ENCODE measurements at places on chromosomes 7 and 10. TPM values are rescaled to one million over a fixed set of nuclear protein-coding genes. Genes with fewer than 3 reads are reported as not detected.

DNA sequence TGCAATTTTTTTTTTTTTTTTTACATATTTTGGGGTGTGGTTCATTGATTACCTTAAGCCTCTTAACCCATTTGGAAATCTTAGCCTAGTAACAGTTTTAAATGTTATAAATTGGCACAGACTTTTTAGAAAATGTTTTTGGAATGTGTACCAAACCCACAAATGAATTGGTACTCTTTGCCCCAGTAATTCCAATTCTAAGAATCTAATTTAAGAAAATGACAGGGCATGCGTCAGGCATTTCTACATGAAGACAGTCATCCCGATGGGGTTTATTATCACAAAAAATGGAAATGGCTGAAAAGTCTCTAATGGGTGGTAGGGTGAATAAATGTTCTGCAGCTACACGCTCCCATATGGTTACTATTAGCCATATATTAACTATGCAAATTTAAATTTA lies 54.9 kb downstream of the ITIH5 start:
- no peak for DNase-seq

DNA sequence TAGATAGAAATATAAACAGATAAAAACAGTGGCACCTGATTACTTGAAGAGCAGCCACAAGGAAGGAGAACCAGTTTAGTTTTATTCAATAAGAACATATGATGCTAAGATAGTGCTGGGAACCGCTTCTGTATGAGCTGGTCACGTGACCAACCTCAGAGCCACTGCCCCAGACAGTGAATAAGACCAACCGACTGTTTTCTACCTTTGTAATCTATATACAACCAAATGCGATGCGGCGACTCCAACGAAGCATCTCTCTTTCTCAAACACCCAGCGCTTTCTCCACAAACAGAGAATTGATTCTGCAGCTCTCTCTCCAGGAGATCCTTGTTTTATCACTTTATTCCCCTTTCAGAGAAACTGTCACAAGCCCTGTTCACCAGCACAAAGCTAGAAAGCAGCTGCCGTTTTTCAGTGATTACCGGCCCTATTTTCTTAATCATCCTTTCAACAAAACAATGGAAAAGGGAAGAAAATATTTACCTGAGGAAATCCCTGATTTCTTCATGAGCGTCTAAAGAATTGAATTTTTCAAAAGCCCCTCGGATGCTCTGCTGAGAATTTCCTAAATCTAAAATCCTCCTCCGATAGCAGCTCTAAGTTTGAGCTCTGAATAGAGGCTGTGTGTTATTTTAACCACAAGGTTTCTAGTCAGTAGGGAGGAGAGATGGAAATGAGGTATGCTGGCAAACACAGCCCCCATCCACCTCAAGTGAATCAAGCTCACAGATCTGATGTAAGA lies 55.7 kb upstream of the JCAD start:
- DNase-seq: no peak

Gene C7orf57
- not detected for total RNA-seq

DNA sequence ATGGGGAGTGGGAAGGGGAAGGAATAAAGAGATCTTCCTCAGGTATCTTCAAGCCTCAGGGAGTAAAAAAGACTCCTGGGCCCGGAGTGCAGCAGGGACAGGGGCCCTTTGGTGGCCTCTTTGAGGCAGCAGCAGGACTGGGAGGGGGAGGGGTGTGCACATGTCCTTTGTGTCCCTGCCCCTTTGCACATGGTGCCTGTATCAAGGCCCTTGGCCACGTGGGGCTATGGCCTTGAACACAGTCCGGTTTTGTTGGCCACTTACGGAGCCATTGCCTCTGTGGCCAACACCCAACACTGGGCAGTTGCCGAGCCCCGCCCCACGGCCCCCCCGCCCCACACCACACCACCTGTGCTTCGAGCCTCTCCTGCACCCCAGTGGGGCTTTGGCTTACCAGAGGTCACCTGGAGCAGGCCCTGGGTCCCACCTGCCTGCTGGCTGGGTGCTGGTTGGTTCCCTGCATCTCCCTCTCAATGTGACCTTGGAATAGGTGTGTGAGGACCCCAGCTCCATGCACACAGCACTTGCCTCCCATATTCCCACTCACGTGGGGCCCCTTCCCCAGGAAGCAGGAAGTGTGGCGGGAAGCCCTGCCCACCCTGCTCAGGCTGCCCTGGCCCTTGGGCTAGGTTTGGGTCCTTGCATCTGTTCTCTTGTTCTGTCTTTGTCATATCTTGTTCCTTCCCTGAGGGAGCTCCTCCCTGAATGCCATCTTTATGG lies 5.4 kb downstream of the SAP25 start:
- DNase-seq: no peak

Gene CTAGE8
- total RNA-seq: 6.4 TPM

DNA sequence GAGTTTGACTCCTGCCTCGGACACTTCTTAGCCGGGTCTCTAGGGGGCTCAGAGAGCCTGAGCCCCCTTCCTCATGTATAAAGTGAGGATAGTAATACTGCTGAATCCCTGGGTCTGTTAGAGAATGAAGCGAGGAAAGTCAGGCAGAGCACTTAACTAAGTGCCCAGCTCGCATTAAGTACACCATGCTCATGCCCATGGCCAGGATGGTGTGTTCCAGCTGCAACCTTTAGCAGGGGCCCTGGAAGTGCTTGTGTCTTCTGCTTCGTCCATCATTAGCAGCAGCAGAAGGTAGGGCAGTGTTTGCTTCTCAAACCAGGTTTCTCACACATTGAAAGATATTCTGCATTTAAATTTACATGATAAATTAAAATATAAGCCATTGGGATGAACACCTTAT lies 27.3 kb upstream of the WDFY4 start:
- DNase-seq: no peak

- peak; percentile 33 for DNase-seq
Measured at GRCh38 chr7:68321076-68321639, 1277.1 kb upstream of the AUTS2 start.

DNA sequence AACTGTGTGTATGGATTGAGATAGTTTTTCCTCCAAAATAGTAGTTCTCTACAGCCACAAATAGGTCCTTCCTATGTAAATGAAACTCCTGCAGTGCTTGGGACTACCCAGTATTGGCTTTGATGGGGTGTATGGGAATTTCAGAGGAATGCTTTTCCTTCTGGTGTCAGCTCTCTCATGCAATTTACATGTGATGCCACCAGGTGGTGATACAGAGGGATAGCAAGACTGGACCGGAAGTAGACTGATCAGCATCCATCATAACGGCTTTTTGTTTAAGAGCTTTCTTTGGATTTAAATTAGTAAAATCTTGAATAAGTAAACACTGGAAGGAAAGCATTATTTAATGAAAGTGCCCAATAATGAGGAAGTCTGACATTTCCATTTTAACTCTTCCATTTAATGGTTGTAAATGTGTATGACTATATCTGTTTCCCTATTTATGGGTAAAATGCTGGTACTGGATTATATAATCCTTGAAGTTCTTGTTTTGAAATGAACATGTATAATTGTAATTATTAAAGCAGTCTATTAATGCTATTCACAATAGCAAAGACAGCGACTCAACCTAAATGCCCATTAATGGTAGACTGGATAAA lies 22.7 kb downstream of the DYNC1I1 start:
- no peak for DNase-seq

GRCh38 chr10:97334370-97335175 lies at the start of gene FRAT2:
Gene FRAT2 (minus strand): TSS chr10:97334729. CDS start chr10:97334572, 157 bp downstream.
- DNase-seq: peak; percentile 82

GRCh38 chr7:39560997-39561396 lies 5.2 kb upstream of the YAE1 start:
- no peak for DNase-seq

DNA sequence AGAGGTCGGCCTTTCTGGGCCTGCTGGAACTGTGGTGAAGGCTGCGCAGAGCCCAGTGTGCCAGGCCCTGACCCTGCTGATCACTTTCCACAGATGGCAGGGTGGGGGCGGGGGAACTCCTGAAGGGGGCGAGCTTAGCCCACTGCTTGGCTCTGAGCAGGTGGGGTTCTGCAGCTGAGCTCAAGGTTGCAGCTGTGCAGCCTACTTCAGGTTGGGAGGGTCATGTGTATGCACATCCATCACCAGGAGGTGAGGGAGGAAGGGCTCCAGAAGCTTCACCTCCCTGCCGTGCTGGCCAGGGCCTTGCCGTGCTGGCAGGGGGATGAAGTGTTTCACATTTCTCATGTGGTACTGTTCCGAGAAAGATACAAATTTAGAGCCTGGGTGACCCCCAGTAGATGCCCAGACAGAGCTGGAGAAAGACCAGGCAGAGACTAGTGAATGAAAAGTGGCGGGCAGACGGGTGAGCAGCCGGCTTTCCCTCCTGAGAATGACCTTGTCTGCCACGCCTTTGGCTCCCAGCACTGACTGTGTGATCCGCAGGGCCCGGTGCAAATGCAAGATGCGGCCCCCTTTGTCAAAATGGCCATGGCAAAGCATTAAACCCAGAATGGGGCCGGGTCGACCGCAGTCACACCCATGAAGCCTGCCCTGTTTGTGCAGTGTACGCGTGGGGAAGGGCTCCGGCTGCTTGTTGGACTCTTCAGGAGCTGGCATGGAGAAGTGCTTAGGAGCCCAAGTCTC lies 25.2 kb downstream of the FAM241B start:
- DNase-seq: no peak

DNA sequence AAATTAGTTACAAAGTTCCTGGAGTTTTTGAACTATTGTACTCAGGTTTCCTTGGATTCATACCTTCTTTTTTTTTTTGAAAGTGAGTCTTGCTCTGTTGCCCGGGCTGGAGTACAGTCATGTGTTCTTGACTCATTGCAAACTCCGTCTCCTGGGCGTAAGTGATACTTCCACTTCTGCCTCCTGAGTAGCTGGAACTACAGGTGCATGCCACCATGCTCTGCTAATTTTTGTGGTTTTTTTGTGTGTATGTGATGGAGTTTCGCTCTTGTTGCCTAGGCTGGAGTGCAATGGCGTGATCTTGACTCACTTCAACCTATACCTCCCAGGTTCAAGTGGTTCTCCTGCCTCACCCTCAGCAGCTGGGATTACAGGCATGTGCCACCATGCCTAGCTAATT lies 22.3 kb downstream of the MCM10 start:
- no peak for DNase-seq

- DNase-seq: no peak
Measured at GRCh38 chr7:19705663-19706062, 3.2 kb downstream of the POLR1F start.

Gene ACHE
- 9.2 TPM for total RNA-seq

DNA sequence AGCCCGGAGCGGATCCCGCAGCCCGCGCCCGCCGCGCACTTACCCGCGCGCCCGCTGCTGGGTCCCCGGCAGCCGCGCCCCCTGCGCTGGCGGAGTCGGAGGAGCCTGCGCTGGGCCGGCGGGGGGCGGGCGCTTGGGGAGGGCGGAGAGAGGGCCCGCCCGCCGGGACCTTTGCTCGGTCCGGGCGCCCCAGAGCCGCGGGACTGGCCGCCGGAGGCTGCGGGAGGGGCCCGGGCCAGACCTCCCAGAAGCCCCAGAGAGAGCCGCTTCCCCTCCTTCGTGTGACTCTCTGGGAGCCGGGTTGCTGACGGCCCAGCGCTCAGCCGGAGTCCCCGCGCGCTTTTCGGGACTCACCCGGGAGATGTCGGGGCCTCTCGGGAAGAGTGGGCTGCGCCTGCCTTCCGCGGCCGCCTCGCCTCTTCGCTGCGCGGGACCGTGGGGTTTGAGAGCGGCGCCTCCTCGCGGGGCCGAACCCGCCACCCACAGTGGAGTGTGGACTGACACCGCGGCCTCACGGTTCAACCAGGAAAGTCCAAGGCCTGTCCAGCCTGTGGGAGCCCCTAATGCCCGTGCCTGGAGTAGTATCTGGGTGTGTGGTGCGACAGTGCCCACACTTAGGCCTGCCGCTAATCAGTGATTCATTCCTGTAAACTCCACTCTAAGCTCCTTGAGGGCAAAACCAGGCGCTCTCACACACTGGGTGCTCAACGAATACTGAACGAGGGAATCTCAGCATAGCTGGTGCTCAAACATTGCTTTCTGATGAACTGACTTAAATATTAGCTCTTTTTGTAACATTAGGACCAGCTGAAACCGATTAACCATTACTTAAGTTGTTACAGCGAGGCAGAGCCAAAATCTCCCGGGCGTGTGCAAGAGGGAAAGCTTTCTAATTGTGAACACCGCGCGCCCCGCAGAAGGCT lies at the start of gene GSDME:
GSDME (minus strand) TSS at position 112 of the 923 bp plus-strand sequence. CDS start 7,690 bp downstream, outside the sequence.
- peak; percentile 44 for DNase-seq

- no peak for DNase-seq
Measured at GRCh38 chr10:118520116-118520742, 75.2 kb downstream of the PRLHR start.

Gene KLF14
- total RNA-seq: 1.0 TPM

DNA sequence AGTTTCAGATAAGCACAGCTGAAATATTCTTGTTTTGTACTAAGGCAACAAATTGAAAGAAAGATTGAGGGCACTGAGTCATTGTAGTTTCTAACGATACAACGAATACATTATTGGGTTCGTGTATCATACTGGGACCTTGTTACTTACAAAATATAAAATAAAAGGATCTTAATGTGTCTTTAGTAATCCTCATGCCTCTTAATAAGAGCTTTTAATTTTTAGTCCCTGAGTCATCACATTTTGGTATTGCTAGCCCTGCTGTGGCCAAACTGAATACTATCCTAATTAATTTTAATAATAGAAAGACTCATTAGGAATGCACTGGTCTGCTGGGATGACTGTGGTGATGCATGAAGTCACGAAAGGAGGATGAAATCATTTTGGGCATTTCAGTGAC lies 309.7 kb downstream of the EXOC4 start:
- no peak for DNase-seq

Gene NOS3
- total RNA-seq: 7.8 TPM

- no peak for DNase-seq
Measured at GRCh38 chr10:70617798-70618568, 15.4 kb upstream of the PRF1 start.

Gene DUSP5
- 14.8 TPM for total RNA-seq

GRCh38 chr7:67644151-67644550 lies 647.5 kb downstream of the TYW1 start:
- no peak for DNase-seq

- no peak for DNase-seq
Measured at GRCh38 chr10:13270877-13271551, 28.9 kb downstream of the PHYH start.

GRCh38 chr7:4610768-4611467 lies 71.2 kb upstream of the FOXK1 start:
- DNase-seq: peak; percentile 44

Gene GUSB
- 42.1 TPM for total RNA-seq

Measured in mesothelial cell of epicardium (in vitro differentiated cells).